Activated CD8-positive, alpha-beta memory T cell treated with anti-CD3 and anti-CD28 coated beads for 24 hours (primary cell): ENCODE measurements at places on chromosomes 2 and 18.

DNA sequence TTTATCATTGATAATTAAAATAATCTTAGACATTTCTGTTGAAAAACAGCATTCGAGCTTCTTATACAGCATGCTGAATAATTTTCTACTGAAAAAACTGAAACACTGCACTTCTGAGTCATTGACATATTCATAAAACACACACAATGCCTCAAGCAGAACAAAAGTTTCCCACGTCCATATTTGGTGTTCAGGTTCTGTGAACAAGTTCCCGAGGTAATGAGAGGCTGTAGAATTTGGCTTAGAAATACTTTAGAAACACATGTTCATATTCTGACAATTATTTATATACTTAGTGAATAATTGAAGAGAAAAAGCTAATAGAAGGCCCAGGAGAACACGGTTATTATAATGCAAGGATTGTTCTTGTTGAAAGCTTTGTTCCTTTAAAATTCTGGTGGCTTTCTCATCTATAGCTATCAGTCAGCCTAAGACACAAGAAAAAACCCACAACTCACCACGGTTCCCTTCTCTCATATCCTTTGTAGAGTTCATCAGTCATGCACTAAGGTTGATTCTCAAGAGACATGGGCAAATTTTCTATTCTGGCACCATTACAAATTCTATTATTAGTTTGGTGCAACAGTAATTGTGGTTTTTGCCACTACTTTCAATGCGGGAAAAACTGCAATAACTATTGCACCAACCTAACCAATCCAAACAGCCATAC lies 194.4 kb downstream of the TMX3 start:
- no peak for DNase-seq

- DNase-seq: no peak
These were observed 1.5 kb downstream of the ODC1 start for GRCh38 chr2:10446631-10447030.

- no peak for DNase-seq
These were observed 62.3 kb upstream of the ACYP2 start for GRCh38 chr2:54052825-54053718.

DNA sequence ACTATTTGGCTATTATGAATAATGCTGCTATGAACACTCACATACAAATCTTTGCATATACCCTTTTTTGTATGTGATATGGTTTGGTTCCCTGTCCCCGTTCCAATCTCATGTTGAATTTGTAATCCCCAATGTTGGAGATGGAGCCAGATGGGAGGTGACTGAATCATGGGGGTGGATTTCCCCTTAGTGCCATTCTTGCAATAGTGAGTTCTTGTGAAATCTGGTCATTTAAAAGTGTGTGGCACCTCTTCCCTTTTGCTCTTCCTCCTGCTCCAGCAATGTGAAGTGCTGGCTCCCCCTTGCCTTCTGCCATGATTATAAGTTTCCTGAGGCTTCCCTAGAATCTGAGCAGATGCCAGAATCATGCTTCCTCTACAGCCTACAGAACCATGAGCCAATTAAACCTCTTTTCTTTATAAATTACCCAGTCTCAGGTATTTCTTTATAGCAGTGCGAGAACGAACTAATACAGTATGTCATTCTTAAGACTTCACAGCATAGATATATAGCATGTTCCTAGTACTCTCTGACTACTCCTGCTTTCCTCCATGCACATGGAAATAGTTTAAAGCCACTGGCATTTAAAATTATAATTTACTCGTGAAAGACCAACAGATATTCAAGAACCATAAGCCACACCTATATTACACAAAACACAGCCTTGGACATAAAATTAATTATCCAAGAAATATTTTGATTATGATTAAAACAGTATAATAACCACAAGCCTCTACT lies 75.2 kb downstream of the COBLL1 start:
- DNase-seq: no peak

- no peak for DNase-seq
These were observed 23.5 kb upstream of the PMAIP1 start for GRCh38 chr18:59876310-59876626.

DNA sequence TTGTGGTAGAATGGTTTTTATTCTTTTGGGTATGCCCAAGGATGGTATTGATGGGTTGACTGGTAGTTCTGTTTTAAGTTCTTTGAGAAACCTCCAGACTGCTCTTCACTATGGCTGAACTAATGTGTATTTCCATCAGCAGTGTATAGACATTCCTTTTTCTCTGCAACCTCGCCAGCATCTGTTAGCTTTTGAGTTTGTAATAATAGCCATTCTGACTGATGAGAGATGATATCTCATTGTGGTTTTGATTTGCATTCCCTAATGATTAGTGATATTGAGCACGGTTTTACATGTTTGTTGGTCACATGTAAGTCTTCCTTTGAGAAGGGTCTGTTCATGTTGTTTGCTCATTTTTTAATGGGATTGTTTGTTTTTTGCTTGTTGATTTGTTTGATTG lies 1348.7 kb upstream of the NXPH2 start:
- no peak for DNase-seq

GRCh38 chr2:39059366-39059952 lies 61.4 kb downstream of the SOS1 start:
- DNase-seq: no peak

DNA sequence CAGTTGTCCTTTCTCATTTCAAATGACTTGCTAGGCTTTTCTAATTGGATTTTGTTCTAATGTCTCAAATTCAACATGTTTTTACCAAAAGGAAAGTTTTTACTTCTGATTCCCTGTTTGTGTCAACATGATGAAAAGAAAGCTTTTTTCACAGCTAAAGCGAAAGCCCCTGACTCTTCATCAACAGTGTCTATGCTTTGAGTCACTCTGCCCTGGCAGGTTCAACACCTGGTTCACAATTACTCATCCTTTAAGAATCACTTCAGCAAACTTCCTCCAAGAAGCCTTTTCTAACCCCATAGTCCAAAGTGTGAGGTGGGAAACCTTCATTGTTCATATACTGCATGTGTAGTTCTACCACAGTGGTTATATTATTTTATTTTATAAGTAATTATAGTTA lies 7.6 kb upstream of the DSG2 start:
- DNase-seq: no peak

DNA sequence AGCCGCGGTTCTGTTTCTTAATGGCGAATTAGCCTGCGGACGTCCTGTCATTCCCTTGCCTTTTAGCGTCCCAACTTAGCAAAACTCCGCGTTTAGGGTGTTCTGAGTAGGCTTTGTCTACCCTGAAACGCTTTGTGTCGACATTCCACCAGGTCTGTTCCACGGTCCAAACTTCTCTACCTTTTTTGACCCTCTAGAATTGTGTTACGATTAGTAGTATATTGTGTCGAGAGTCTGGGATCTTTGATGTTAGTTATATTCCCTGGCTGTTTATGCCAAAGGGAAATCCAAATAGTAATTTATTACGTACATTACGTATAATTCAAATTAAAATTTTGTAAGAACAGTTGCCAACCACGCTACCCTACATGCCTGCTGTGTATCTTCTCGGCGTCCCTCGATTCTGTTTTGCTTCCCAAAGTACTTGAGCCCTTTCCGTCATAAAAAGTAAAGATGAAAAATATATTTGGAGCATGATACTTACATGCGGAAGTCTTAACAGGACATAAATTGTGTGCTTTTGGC lies 495 bp upstream of the TTC32 start:
- DNase-seq: no peak

DNA sequence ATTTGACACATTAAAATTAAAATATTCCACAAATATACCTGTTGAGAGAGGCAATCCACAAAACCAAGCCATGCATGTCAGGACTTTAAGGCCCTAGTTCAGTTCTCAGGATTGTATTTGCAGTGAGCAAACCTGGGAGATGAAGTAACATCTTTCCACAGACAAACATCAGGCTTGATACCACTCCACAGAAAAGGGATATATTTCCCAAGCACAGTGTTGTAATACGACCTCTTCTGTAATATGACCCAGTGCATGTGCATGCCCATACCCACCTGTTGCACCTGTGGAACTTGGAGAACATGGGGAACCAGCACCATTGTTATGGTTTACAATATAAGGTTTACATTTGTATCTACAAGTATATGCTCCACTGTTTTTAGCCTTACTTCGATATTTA lies 184.0 kb downstream of the PDE11A start:
- DNase-seq: no peak

DNA sequence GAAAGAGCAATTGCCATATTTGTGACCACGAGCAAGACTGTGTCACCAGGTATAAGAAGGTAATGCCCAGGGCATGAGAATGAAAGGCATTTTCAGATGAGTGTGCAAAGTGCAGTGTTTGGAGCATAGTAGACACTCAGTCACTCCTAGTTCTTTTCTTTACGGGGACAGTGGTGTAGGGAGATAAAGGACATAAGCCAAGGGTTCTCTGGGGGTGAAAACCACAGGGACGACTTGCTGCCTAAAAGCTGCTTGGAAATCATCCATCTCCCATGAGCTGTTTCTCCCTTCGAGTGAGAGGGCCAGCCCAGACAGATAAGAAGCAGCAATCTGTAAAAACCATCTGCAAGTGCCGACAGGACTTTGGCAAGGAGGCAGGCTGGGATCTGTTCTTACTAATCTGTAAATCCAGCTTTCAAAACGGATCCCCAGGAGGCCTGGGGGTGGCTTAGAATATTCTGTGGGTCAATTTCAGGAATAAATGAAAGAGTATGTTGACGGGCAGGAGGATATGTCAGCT lies 221.6 kb downstream of the LPIN1 start:
- no peak for DNase-seq

- DNase-seq: no peak
These were observed 22.5 kb downstream of the CCT7 start for GRCh38 chr2:73256618-73256922.

DNA sequence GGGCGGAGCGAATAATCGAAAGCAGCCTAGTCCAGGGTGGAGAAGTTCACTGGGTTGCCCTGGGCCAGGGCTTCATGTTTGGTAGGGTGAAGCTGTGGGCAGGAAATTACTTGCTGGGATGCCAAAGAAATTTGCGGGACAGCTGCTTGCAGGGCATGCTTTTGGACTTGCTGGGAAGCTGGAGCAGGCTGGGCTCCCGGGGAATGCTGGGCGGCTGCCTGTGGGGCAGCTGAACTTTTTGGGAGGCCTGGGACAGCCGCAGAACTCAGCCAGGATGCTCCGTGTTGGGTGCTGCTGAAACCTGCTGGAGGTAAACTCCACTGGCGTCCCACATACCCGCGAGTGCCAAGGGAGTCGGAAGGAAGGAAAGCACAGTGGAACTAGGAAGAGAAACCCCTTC lies 31.9 kb downstream of the ASB1 start:
- no peak for DNase-seq
